ENCODE measurements at places on chromosomes 4 and X.

DNA sequence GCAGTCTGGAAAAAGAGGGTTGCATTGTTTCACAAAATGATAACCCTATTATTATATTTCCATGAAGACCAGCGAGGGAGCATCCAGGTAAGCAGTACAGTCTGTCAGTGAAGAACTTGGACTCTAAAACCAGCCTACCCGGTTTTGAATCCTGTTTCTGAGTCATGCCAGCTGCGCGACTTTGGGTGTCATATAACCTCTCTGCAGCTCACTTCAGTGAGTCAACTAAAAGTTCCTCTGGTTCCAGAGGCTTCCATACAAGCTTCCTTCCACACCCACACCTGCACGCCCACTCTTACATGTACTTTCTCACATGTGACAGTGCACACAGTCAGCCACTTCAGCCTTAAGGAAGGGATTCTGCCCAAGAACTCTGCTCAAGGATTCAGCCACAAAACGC lies 49.8 kb upstream of the PRPS2 start:
- DNase-seq: no peak

- no peak for DNase-seq
Measured at GRCh38 chr4:34138385-34138784, 2105.9 kb downstream of the ARAP2 start.

GRCh38 chr4:119692001-119692400 lies 63.4 kb upstream of the PDE5A start:
- DNase-seq: no peak

- no peak for DNase-seq
Measured at GRCh38 chr4:2733844-2734574, 22.1 kb downstream of the TNIP2 start.

- DNase-seq: no peak
Measured at GRCh38 chr4:111693758-111694157, 451.5 kb upstream of the FAM241A start.

GRCh38 chrX:9846631-9847030 lies 60.4 kb downstream of the SHROOM2 start:
- no peak for DNase-seq

DNA sequence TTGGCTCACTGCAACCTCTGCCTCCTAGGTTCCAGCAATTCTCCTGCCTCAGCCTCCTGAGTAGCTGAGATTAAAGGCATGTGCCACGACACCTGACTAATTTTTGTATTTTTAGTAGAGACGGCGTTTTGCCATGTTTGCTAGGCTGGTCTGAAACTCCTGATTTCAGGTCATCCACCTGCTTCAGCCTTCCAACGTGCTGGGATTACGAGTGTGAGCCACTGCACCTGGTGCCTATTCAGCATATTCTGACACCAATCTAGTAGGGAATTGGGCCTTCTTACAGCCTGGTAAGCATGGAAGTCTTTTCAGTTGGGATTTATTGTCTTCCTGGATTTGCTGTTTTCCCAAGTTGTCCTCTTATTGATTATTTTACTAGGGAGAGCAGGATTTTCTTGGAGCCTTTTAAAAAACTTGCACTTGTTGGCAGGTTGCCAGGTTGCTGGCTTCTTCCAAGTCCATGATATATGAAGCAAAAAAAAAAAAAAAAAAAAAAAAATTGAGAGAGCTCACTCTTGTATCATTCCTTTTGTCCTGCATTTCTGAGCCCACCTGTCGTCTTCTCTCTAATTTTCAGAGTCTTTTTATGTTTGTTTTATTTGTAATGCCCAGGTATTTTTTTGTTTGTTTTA lies 43.7 kb downstream of the TMPRSS11E start:
- DNase-seq: no peak

- DNase-seq: no peak
Measured at GRCh38 chr4:26061248-26061986, 147.4 kb downstream of the SMIM20 start.

GRCh38 chr4:148315049-148315448 lies 127.2 kb downstream of the NR3C2 start:
- DNase-seq: no peak

DNA sequence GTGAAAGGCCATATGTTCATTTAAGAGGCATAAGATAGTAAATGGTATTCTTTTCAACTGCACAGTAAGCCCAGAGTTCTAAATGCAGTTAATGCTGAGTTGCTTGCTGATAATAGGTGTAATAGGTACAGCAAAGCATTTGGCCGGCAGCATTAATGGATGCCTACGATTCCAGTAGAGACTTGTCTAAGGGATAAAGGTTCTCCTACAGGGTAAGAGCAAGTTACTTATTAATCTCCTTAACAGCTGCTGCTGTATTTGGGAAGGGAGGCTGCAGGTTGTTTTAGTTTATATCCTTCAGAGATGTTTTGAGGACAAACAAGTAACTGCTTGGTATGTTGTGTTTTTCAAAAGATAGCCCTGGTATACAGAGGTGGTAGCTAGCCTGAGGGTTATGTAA lies 16.8 kb downstream of the TSPAN7 start:
- no peak for DNase-seq
